ENCODE measurements at places on chromosomes 13 and 19. TPM values are rescaled to one million over a fixed set of nuclear protein-coding genes. Genes with fewer than 3 reads are reported as not detected.

The IGFL1 gene
- not detected for total RNA-seq

The KLHL1 gene
- not detected for total RNA-seq

The LPAR2 gene
- 2.3 TPM for total RNA-seq

The KIR3DL1 gene
- total RNA-seq = not detected

The URAD gene
- not detected for total RNA-seq

All from myometrial cell (primary cell).